Activated naive CD4-positive, alpha-beta T cell treated with Interleukin-2 at 50 U/mL for 16 hours (primary cell): ENCODE measurements at places on chromosomes 1 and 21.

DNA sequence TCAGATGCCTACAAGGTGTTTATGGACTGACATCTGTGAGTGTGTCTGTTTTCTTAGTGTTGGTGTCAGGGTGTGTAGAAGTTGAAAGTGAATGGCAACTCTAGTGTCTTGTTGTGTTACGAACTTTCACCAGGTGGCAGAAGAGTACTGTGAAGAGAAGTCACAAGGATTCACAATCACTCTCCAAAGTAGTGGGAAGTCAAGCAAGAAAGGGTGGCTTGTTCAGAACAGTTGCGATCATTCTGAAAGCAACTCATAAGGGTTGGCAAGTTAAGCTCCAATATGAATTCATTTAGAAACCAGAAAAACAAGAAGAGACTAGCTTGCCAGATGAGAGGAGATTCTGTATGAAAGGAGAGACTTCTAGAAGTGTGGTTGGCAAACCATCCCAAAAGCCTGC, 86.1 kb downstream of the FASLG start:
- peak; percentile 24 for DNase-seq

DNA sequence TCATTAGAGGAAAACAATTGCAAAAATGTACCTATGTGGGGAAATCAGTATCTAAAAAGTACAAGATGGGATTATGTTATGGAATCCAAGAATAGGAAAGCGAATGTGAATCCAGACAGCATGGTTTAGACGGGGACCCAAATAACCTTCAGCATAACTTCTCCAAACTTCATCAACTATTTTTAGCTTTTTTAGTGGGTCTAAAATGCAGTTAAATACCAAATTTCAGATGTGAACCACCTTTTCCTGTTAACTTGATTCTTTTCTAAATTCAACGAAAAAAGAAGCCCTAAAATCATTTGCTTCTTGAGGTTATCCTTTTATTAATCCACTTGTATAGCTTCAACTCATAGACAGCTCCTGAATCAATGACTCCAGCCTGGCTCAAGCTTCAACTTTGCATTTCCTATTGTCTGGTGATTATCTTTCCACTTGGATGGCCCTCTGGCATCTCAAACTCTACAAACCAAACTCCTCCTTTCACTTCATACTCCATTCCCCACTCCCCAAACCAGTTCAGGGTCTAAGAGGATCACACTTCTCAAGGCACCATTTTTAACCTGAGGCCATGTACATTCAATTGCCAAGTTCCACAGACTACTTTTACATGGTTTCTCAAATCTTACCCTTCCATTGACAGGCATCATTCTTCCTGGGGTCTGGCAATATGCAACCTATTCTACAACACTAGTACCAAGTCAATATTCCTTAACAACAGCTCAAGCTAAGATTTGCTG, 7.4 kb downstream of the ERRFI1 start:
- no peak for DNase-seq

GRCh38 chr1:116942344-116942743, 32.6 kb downstream of the PTGFRN start:
- no peak for DNase-seq

- DNase-seq: no peak
Measured at GRCh38 chr1:43986712-43987111, 4.7 kb upstream of the CCDC24 start.

GRCh38 chr1:93672069-93672468, 9.6 kb downstream of the BCAR3 start:
- no peak for DNase-seq

DNA sequence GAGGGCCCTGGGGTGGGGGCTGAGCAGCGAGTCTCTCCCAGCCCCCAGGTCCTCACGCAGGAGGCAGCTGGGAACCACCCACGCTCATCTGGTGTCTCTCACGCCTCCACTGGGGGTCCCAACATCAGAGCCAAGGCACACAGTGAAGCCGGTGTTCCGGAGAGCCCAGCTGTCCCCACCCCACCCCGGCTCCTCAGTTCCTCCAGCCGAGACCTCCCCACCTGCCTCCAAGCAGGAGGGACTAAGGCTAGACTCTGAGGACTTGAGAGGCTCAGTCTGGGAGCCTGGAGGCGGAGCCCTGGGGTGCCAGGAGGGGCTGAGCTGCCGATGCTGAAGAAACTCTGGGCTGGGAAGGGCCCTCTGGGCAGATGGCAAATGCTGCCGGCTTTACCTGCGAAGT, 1.6 kb upstream of the HPCA start:
- no peak for DNase-seq

DNA sequence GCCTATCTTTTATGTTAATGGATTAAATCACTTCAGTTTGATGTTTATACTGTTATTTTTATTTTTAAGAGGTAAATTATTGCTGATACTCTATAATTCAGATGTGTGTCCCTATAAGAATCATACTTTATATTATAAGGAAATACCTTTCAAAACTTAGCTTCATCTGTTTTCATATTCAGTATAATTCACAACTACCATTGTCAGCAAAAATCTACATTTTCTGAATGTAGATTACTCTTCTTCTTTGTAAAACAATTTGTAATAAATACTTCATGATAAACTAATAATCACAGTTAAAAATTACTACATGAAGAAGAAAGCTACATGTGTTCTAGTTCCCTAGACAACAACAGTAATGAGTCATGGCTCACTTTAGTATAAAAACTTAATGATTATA, 115.4 kb upstream of the SERTAD4 start:
- DNase-seq: no peak

GRCh38 chr1:175976865-175977642, 230.0 kb downstream of the COP1 start:
- no peak for DNase-seq

DNA sequence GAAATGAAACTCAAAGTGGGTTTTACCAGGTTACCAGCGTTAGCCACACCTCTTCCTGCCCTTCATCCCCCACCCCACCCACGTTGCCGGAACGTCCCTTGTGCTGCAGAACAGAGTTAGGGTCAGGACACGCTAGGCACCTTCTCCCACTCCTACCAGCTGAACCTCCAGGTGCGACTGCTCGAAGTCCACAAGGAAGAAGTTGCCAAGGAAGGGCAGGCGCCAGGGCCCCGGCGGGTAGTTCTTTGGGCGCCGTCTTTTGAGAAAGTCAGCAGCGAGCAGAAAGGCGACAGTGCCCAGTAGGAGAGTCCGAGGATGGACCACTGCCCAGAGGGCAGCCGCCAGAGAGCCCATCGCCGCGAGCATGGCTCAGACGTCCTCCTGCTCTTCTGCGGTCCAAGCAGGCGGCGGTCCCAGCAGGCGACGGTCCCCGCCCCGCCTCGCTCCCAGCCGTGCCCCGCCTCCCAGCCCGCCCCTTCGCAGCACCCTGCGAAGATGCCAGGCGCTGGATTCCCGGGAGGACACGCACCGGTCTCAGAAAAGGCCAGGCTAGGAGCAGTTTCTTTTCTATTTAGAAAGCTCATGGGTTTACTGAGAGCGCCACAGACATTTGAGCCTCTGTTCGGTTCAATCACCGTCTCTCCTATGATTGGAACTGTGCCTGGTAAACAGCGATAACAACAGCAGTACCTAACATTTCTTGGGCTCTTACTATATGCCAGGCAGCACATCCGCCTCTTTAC, at the start of gene CYP2J2:
Gene CYP2J2 (minus strand): TSS at position 393 of the 743 bp plus-strand sequence. CDS start 27 bp downstream, at position 366.
- peak; percentile 34 for DNase-seq

DNA sequence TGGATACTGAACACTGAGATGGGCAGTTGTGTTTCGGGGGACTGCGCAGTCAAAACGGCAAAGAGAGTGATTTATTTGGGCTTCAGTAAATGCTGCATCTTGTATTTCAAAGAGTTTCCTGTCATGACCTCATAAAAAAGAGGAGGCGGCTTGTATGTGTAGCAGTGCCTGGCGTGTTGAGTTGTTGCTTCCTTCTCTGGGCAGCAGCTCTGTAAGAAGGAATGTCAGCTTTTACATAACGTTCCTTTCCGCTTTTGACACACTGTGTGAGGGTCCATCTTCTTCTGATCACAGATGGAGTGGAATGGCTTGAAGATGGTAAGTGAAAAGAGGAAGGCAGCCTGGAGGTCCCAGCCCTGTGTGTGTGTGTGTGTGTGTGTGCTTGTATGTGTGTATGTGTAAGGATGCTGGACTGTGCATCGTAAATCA, 941 bp downstream of the ELAVL4 start:
- DNase-seq: no peak

GRCh38 chr1:115643666-115644065, 1.9 kb downstream of the VANGL1 start:
- no peak for DNase-seq

DNA sequence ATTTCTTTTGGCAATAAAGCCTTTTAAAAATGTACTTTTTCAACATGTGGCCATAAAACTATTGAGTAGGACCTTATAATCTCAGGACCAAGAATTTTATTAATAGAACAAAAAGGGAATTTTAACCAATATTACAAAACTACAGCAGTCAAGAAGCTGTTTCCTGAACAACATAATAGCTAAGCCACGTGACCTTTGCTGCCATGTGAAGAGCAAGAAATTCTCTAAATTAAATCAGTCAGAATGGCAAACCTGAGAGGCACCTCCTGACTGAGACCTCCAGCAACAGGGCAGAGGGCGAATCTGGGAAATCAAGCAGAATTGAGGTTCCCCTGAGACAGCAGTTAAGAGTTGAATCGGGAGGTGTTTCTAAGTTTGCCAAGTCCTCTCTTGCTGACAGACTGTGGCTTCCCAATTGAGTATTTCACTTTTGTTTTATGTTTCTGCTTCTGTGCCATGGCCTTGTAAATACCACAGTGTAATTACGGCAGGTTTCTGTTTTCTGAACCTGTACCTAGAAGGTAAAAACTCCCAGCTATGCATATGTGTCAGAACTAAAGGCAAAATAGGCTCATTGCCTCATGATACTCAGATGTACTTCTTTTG, 358.4 kb downstream of the NTNG1 start:
- DNase-seq: no peak

- DNase-seq: no peak
Measured at GRCh38 chr1:170097449-170097948, 23.0 kb upstream of the KIFAP3 start.

DNA sequence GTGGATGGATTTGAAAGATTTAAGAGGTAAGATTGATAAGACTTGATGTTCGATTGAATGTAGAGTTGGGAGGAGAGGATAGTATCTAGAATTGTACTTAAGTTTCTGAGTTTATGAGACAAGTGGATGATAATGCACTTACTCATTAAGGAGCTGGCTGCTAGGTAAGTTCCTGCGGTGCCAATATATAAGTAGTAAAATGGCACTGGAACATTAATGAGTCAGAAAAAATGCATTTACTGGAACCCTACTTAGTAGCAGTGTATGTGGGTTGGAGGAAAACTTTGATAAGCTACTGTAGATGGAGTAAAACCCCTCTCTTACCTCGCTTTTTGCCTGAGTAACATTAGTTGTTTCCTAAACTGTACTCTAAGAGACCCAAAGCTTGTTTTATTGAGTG, 68.2 kb downstream of the ZFYVE9 start:
- no peak for DNase-seq

DNA sequence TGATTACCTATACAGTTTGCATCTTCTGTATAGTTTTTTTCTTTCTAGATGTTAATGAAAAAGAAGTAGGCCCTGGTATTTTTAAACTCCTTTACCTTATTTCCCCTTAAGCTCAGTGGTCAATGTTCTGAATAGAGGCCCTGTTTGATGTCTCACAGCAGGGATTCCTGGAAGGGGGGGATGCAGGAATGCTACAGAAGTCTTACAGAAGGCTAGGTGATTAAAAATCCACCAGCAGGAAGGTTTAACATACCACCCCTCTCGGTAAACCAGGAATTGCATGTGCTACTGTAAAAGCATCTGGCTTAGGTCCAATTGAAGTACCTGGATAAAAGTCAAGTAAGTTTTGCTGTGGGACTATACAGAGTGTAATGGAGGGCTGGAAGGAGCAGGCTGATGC, 78.3 kb downstream of the NOS1AP start:
- no peak for DNase-seq

- DNase-seq: no peak
Measured at GRCh38 chr1:239817276-239817675, 274.4 kb upstream of the FMN2 start.

DNA sequence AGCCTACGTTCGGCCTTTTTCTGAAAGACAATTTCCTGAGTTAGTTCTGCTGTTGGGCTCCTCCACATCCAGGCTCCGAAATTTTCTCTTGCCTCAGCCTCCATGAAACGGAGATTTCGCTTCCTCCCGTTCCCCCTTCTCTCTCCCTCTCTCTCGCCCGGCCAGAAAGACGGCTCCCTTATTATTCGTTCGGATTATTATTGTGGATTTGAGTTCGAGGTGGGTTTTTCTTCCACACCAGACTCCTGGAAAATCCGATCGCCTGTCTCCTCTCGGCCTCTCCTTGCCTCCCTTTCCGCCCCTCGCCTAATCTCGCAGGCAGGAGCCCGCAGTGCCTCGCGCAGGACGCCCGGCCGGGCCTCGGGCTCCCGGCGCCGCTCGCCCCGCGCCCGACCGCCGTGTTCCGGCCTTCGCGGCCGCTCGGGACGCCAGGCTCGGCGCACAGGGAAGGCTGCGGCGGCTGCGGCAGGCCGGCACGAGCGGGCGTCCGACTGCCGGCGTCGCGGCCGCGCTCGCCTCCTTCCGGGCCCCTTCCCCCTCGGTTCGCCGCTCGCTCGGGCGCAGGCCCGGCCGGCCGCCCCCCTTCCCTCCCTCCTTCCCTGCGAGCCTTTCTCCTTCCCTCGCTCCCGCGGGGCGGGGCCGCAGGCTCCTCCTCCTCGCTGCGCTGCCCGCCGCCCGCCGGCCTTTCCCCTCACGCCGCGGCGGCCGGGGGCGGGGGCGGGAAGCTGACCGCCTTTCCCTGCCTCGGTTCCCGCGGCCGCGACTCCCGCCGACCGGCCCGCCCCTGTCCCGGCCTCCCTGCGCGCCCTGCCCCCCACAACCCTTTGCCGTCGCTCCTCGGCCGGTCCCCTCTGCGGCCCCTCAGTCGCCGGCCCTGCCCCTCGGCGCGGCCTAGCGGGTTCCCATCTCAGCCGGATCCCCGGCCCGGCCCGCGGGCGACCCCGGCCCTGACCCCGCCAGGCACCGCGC, at the start of gene ARHGEF11:
Gene ARHGEF11 (minus strand): TSS at position 493 of the 969 bp plus-strand sequence. CDS start 1,412 bp downstream, outside the sequence.
- peak; percentile 19 for DNase-seq

- DNase-seq: no peak
Measured at GRCh38 chr1:238710697-238711096, 675.7 kb upstream of the CHRM3 start.

- no peak for DNase-seq
Measured at GRCh38 chr1:93705892-93706500, 24.4 kb upstream of the BCAR3 start.

DNA sequence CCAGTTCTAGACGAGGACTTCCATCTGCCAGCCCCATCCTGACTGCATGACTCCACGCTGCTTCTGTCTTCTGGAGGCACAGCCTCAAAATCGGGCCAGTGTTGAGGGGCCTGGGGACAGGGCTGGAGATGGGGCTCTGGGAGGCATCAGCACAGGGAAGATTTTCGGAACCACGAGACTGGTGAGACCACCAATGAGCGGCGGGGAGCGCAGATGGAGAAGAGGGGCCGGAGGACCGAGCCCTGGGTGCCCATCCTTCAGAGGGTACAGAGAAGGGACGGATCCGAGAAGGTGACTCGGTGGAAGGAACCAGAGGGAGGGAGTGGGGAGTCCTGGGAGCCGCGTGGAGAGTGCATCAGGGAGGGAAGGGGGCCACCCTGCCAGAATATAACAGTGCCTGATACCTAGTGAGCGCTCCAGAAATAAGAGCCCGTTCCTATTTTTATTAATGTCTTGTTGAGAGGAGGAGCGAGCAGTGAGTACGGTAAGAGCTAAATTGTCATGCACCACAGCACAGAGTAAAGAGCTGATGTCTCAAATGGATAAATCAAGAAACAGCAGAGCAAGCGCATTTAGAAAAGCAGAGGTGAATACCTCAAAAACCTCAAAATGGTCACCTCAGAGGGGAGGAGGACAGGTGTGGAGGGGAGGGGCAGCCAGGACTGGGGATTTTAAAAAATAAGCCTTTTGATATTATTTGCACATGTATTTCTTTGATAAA, 26.2 kb upstream of the KIF26B start:
- DNase-seq: no peak

- peak; percentile 17 for DNase-seq
Measured at GRCh38 chr1:6185635-6186382, 5.7 kb upstream of the CHD5 start.
